Activated CD4-positive, alpha-beta memory T cell treated with anti-CD3 and anti-CD28 coated beads for 36 hours (primary cell): ENCODE measurements at places on chromosomes 3 and 15. TPM values are rescaled to one million over a fixed set of nuclear protein-coding genes. Genes with fewer than 3 reads are reported as not detected.

Gene SKOR1
- total RNA-seq, result 0.12 TPM

Gene ISL2
- 0.19 TPM for total RNA-seq

- H3K4me1 ChIP-seq, result no peaks in the 10 kb centered on the region
- DNase-seq, result no peak
- no peak overlapping the region for H3K4me3 ChIP-seq
- no peak overlapping the region for H3K27ac ChIP-seq
These were observed 556.2 kb upstream of the CFAP20DC start for GRCh38 chr3:59605944-59606534.

GRCh38 chr3:62178739-62179600 lies 194.4 kb downstream of the FEZF2 start:
- no peak for DNase-seq
- no peak overlapping the region for H3K27ac ChIP-seq
- no peaks in the 10 kb centered on the region for H3K36me3 ChIP-seq
- H3K27me3 ChIP-seq, result peaks cover 1% of the 10 kb centered on the region

DNA sequence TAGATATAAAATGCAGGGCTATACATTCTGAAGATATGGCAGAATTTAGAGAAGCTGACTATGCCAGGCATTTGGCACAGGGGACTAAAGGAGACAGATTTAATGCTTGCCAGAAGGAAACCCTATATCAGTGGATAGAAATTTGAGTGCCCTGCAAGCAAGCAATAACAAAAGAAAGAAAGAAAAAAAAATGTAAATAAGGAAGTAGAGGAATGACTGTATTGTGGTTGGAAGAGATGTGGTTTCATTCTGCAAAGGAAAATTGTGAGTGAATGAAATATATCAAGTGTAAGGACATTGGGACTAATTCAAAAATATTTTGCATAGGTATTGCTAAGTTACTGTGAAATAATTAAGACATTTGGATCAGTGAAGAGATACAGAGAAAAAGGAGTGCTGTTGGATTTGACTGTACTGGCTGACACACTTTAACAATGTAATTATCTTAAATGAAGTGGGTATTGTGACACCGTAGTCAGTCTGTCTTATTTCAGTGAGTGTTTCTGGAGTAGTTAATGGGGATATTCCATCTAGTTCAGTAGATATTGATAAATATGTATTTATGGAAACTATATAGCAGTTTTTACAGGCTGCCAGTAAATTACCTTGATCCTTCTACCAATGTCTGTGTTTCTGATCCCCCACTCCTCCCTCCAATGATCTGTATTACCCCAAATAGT lies 418.2 kb downstream of the CNTN4 start:
- H3K27ac ChIP-seq, result no peak overlapping the region
- H3K4me1 ChIP-seq, result no peaks in the 10 kb centered on the region
- H3K36me3 ChIP-seq, result no peaks in the 10 kb centered on the region
- no peak for DNase-seq
- H3K27me3 ChIP-seq, result peaks cover 2% of the 10 kb centered on the region

- no peak for DNase-seq
- H3K27me3 ChIP-seq, result no peaks in the 10 kb centered on the region
- peaks cover 84% of the 10 kb centered on the region for H3K36me3 ChIP-seq
- H3K27ac ChIP-seq, result peak overlapping the region; percentile 86
- H3K4me3 ChIP-seq, result peak overlapping the region; percentile 61
These were observed 10.6 kb upstream of the CHD2 start for GRCh38 chr15:92889390-92890107.

GRCh38 chr3:77256584-77257503 lies 216.9 kb downstream of the ROBO2 start:
- no peaks in the 10 kb centered on the region for H3K4me1 ChIP-seq
- no peak overlapping the region for H3K27ac ChIP-seq
- DNase-seq, result no peak
- H3K4me3 ChIP-seq, result no peak overlapping the region

Gene MME
- total RNA-seq, result not detected

Gene IL5RA
- 0.15 TPM for total RNA-seq

Gene MORC1
- total RNA-seq, result not detected

- no peaks in the 10 kb centered on the region for H3K27me3 ChIP-seq
- H3K4me1 ChIP-seq, result no peaks in the 10 kb centered on the region
- H3K36me3 ChIP-seq, result no peaks in the 10 kb centered on the region
- no peak overlapping the region for H3K4me3 ChIP-seq
These were observed 779.0 kb downstream of the SQOR start for GRCh38 chr15:46413799-46414198.

- no peak overlapping the region for H3K4me3 ChIP-seq
- no peaks in the 10 kb centered on the region for H3K4me1 ChIP-seq
- no peak overlapping the region for H3K27ac ChIP-seq
These were observed 227.4 kb upstream of the AZI2 start for GRCh38 chr3:28575746-28576613.

DNA sequence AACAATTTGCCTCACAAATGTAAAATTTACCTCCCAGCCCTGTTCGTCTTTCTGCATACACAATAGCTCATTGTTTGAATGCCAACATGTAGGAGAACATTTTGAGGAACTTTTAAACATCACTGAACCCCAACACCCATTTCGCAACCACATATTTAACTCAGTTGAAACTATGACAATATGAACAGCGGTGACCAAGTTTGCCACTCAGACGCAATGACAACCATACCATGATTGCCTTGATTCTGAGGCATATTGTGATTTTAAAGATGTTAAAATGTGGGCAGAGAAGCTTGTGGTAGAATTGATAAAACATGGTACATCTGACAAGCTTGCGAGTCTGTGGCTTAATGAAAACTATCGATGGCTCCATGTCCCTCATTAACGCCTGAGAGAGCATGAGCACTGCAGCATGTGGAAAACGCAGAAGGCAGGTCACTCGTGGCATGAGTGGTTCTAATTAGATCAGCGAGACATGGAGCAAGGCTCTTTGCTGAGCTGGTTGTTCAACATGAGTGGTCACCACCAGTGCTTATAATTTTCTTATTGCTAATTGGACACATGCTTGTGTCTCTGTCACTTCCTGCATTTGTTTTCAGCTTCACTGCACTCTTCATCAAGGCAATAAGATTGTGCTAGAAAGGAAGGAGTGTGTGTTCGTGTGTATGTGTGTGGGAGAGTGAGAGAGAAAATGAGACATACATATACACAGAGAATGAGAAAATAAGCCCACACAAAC lies 116.8 kb downstream of the CHST2 start:
- no peak for DNase-seq
- no peaks in the 10 kb centered on the region for H3K36me3 ChIP-seq
- H3K4me3 ChIP-seq, result no peak overlapping the region
- no peaks in the 10 kb centered on the region for H3K4me1 ChIP-seq

Gene KNSTRN
- total RNA-seq, result 59.8 TPM

DNA sequence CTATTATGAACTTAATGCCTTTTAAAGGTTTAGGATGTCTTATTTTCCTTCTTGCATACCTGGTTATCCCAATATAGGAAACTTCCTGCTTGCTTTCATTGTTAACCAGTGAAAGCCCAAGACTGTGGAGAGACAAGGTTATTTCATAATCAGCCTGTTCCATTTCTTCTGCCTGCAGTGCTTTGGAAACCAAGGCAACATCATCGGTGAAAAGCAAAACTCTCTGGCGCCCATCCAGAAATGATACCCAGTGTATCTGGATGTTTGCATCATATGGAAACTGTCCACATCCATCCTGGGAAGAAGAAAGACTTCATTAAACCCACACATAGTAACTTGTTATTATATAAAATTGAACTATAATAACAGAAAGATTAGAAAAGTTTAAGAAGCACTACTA lies 170.1 kb downstream of the VPS13C start:
- H3K27ac ChIP-seq, result no peak overlapping the region
- H3K27me3 ChIP-seq, result no peaks in the 10 kb centered on the region
- H3K4me3 ChIP-seq, result no peak overlapping the region
- H3K36me3 ChIP-seq, result peaks cover 55% of the 10 kb centered on the region
- no peak for DNase-seq

DNA sequence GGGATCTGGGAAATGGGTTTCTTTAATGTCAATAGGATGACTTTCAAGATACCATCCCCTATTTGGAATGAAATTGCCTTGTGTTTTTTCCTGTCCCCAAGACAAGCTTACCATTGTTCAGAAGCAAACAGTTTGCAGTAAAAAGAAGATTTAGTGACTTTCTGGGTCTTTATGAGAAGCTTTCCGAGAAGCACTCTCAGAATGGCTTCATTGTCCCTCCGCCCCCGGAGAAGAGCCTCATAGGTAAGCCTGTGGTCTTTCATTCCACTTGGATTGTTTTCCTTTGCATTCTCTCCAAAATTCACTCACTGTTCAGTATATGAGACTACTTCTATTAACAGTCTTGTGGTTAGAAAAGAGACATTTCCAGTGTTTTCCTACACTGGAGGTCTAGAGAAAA lies 25.6 kb upstream of the SNX22 start:
- peaks cover 36% of the 10 kb centered on the region for H3K36me3 ChIP-seq
- no peak overlapping the region for H3K27ac ChIP-seq
- H3K4me1 ChIP-seq, result no peaks in the 10 kb centered on the region
- no peaks in the 10 kb centered on the region for H3K27me3 ChIP-seq
- DNase-seq, result no peak
- no peak overlapping the region for H3K4me3 ChIP-seq

- H3K27me3 ChIP-seq, result no peaks in the 10 kb centered on the region
- no peak for DNase-seq
- no peak overlapping the region for H3K27ac ChIP-seq
- H3K4me3 ChIP-seq, result no peak overlapping the region
- H3K36me3 ChIP-seq, result no peaks in the 10 kb centered on the region
These were observed 217.6 kb downstream of the TPRG1 start for GRCh38 chr3:189389346-189389745.

DNA sequence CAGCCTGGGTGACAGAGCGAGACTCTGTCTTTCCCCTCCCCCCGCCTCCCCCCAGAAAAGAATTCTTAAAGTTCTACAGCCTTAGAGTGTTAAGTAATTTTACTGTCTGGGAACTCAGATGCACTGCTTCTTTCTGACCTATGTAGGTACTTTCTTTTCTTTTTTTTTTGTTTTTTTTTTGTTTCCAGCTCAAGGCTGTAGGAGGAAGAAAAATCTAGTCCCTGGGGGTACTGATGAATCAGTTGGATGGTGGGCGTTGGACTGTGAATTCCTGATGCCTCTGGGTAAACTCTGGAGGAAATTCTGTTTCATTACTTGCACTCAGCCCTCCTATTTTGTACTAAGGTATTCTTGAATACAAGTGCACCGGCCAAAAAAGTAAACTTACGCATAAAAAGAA lies 10.8 kb downstream of the GHRL start:
- H3K27me3 ChIP-seq, result no peaks in the 10 kb centered on the region
- H3K4me3 ChIP-seq, result no peak overlapping the region

Gene SAMMSON
- not detected for total RNA-seq

GRCh38 chr3:165195241-165195639 lies 944 bp downstream of the SLITRK3 start:
- H3K36me3 ChIP-seq, result no peaks in the 10 kb centered on the region
- DNase-seq, result no peak
- peaks cover 19% of the 10 kb centered on the region for H3K4me1 ChIP-seq

DNA sequence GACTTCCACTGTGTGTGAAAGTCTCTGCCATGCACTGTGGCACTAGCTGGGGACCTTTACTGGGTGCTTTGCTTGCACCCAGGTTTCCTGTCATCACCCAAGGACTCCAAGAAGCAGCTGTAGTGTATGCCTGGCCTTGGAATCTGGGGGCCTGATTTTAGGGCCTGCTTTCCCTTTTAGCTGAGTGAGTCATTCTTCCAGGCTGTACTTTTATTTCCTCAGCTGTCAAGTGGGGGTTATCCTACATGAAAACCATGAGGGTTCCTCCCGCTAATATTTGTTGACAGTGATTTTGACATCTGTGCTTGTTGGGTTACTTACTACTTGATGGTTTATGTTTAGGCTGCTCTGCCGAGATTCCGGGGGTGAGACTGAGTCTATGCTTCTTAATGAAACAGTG lies 18.5 kb downstream of the GORASP1 start:
- peaks cover 31% of the 10 kb centered on the region for H3K36me3 ChIP-seq
- no peak overlapping the region for H3K27ac ChIP-seq
- no peaks in the 10 kb centered on the region for H3K27me3 ChIP-seq
- no peak for DNase-seq
- H3K4me1 ChIP-seq, result no peaks in the 10 kb centered on the region

- no peaks in the 10 kb centered on the region for H3K4me1 ChIP-seq
- no peak overlapping the region for H3K4me3 ChIP-seq
- no peak overlapping the region for H3K27ac ChIP-seq
These were observed 30.1 kb downstream of the DIS3L start for GRCh38 chr15:66323312-66323928.

DNA sequence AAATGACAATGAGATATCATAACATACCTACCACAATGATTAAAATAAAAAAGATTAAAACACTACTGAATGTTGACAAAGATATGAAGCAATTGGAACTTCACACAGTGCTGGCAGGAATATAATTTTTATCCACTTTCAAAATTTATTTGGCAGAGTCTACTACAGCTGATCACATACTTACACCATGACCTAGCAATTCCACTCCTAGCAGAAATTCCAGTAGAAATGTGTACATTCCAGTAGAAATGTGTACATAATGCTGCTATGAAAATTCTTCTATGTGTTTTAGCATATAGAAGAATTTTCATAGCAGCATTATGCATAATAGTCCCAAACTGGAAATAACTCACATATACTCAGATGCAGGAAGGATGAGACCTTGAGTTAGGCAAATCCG lies 43.5 kb downstream of the IFT57 start:
- no peaks in the 10 kb centered on the region for H3K27me3 ChIP-seq
- peaks cover 3% of the 10 kb centered on the region for H3K36me3 ChIP-seq
- H3K27ac ChIP-seq, result no peak overlapping the region

- DNase-seq, result no peak
- H3K27me3 ChIP-seq, result no peaks in the 10 kb centered on the region
These were observed 411.8 kb upstream of the GRM7 start for GRCh38 chr3:6449099-6449498.

DNA sequence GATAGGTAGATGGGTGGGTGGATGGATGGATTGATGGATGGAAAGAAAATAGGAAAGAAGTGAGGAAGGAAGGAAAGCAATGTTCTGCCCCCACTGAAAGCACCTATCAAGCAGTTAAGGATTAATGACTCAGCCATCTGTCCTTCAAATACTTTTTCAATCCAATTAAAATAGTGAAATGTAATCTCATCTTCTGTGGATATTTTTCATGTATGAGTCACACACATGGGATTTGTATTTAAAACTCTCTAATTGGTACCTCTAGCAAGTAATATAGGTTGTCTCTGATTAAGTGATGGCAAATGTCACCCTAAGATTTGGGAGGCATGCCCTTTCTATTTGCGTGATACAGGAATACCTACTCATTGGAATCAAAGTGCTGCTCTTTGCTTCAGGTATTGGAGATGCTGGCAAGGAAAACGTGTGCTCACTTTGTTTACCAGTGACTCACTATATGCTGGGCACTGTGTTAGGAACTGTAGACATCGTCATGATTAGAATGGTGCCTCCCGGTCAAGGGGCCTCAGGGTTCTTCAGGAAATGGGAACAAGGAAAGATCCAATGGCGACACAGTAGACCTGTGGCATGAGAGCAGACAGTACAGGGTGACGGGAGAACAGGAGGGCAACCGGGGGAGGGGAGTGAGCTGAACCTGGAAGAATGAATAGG lies 230.1 kb downstream of the CLSTN2 start:
- no peak for DNase-seq
- H3K36me3 ChIP-seq, result no peaks in the 10 kb centered on the region
- no peak overlapping the region for H3K27ac ChIP-seq
- no peak overlapping the region for H3K4me3 ChIP-seq
- H3K4me1 ChIP-seq, result no peaks in the 10 kb centered on the region
